ENCODE measurements at places on chromosomes 3 and 15.

DNA sequence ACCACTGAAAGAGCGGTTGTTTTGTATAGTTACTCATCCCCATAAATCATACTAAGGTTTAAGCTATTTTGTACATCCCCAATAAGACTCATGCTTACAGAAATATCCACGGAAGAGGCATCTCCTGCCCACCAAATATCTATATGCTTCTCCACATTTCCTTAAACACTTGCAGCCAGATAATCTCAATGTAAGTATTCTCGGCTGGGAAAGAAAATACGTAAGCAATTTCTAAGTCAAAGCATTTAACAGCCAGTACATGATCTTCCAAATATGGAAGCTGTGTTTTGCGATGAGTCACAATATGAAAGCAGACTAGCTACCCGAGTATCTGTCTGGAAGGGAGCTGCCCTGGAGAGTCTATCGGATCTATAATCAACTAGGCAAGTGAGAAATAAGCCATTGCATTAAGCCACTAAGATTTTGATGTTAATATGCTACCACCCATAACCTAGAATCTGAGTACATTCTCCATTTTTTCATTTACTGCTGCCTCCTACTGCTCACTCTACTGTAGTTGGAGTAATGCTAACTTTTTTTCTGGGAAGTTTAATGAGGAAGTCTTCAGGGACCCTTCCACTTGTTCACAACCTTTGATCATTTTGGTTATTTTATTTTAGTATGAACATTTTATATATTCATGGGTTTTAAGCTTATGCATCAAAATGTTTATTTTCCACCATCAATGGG lies 26.9 kb upstream of the ZMAT3 start:
- no peak for DNase-seq

DNA sequence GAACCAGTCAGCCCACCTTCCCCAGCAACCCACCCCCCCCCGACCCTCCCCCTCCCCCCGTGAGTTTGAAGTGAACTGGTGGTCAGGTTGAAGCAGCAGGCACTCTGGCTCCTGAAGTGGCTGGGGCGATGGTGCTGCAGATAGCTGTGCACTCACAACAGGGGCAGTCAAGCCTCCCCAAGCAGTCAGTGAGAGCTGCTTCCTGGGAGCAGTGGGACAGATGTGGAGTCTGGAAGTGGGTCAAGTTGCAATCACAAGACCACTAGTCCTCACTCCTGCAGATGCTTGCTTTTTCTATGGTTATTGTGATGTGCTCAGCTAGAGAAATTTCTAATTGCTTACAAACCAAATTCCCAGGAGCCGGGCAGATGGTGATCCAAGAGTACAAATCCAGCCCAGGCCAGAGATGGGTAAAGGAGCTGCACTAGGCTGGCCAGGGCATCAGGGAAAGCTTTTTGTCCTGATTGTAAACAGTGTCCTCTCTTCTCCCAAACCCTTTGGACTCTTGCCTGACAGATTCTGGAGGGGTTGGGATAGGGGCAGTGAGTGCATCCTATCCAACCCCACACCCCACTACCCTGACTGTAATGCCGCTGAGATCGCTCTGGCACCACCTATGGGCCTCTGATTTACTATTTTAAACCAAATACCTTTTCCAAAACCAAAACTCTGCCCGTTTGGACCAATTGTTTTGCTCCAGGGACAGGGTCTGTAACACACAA lies 9.8 kb upstream of the CLPX start:
- no peak for DNase-seq

DNA sequence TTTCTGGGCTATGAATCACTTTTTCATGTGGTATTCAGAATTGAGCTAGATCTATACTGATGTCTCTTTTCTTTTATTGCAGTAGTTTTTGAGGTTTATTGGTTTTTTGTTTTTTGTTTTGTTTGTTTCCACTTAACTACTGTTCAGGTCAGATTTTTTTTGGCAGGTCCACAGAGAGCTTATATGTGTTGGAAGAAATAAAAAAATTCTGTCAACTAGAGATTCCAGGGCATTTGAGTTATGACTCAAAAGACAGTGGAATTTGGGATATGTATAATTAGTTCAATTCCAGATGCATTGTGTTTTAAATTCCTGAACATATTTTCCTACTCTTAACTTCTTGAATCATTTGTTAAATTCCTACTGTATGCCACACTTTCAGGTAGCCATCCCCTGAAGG lies 727.2 kb downstream of the SI start:
- no peak for DNase-seq

DNA sequence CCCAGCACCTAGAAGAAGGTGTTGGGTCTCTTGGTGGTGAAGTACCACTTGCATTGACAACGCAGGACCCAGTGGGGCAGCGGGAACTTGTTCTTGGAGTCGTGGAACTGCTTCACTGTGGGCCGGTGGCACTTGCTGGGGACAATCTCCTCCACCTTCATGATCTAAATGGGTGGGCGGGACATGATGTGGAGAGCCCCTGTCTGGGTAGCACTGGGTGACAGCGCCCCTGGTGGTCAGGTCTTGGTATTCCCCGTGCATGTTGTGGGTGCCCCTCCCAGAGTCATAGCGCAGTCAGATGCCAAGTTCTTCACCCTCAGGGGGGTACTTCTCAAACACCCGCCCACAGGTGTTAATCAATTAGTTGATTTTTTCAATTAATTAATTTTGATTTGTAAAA lies 60.2 kb downstream of the AGBL1 start:
- DNase-seq, result no peak

- no peak for DNase-seq
Measured at GRCh38 chr3:65402597-65402996, 636.1 kb downstream of the MAGI1 start.

GRCh38 chr15:91534235-91534634 lies 319.3 kb upstream of the SLCO3A1 start:
- DNase-seq, result no peak

- DNase-seq, result no peak
Measured at GRCh38 chr3:111081008-111081545, 9.5 kb downstream of the NECTIN3 start.

Measured in effector memory CD8-positive, alpha-beta T cell (primary cell).